ENCODE measurements at places on chromosomes 7 and 10.

GRCh38 chr7:3432911-3433310, 131.9 kb downstream of the SDK1 start:
- DNase-seq, result no peak

GRCh38 chr10:69492091-69492745, 41.0 kb downstream of the TSPAN15 start:
- no peak for DNase-seq

DNA sequence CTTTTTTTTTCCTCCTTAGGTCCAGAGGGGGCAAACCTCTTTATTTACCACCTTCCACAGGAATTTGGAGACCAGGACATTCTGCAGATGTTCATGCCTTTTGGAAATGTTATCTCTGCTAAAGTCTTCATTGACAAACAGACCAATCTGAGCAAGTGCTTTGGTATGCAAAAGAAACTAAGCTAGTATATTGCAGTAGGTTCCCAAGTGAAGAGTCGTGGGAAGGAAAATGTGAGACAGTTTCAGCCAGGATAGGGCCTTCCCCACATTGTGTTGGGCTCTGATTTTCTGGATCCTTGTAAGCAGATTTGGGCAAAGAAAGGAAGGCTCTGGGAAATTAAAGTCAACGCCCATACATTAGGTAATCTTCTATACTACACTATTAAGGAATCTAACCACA, 285.6 kb downstream of the USP6NL start:
- DNase-seq, result no peak

DNA sequence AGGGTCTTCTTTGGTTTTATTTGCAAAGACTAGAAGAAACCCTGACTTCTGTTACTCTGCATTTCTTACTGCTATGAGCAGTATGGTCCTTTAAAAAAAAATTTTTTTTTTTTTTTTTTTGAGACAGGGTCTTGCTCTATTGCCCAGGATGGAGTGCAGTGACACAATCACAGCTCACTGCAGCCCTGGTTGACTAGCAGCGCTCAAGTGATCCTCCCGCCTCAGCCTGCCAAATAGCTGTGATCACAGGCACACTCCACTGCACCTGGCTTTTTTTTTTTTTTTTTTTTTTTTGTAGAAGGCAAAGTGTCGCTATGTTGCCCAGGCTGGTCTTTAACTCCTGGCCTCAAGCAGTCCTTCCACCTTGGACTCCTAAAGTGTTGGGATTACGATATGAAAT, 17.4 kb downstream of the CNNM2 start:
- no peak for DNase-seq

GRCh38 chr7:87480386-87480785, 4.9 kb upstream of the ABCB4 start:
- DNase-seq, result no peak

DNA sequence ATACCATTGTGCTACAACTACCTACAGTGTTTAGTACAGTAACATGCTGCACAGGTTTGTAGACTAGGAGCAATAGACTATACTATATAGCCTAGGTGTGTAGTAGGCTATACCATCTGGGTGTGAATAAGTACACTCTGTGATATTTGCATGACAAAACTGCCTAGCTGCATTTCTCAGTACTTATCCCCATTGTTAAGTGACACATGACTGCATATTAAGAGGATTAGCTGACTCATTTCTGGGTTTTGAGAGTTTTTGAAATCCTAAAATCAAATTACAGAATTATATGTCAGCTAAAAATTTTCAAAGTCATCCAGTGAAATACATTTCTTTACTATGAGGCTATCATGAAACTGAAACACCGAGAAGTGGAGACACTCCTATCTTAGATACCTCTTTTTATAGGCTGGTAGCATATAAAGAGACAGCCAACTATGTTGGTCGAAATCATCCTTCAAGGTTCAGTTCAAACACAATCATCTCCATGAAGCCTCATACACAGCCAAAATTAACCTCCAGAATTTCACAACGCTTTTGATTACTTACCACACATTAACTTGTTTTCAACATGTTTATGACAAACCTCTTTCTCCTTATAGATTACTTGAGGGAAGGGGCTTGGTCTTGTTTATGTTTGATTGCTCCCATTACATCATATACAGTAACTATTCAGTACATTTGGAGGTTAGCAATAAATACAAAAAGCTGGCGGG, 89.8 kb upstream of the ANK3 start:
- DNase-seq, result no peak
